NCI-H187 (cell line): ENCODE measurements at places on chromosomes 4 and X.
A peak's percentile ranks its signal among the peaks of the same experiment; 100 is the strongest.

- no peak for DNase-seq
Measured at GRCh38 chr4:16066586-16067128, 17.2 kb downstream of the PROM1 start.

DNA sequence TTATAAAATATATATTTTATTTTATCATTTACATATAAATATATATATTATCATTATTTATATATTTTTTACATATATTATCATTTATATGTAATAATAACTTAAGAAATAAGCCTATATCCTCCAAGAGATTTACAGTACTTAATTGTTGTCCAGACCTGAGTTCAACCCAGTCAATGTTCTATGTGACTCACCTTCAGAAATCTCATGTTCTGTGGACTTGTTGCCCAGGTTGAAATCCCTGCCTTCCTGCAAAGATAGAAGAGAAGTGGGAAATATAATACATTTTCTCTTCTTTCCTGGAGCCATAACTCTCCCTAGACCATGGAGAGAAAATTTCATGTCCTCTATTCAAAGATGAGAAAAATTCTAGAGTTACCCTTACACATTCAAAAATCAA lies 247.3 kb downstream of the PARM1 start:
- DNase-seq, result no peak

DNA sequence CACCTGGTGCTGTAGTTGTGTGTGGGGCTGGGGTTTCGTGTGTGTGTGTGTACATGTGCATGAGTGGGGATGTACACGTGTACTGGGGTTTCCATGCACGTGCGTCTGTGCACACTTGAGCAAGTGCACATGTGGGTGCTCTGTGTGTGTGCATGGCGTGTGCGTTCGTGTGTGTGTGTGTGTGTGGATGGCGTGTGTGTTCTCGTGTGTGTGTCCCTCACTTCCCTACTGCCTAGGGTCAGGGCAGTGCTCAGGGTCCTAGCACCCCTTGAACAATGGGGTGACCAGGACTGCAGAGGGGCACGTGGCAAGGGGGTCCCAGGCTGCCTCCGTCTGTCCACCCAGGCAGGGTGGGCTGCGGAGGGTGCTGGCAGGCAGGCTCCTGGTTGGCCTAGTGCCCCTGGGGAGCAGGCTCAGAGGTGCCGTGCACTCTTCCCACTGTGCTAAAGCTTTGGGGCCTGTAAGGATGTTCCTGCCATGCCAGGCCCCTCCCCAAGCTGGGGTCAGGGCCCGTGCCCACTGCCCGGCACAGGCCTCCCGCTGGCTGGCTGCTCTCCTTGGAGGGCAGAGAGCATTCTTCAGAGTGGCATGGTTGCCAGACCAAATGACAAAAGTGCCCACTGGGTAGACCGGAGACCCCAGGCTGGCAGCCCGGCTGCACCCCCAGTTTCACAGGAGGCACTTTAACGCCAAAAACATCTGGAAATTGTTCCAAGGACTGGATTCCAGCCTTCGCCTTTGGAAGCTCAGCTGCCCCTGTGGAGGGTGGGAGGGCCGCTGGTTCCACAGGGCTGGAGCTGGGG lies 29.1 kb downstream of the FGFRL1 start:
- no peak for DNase-seq

DNA sequence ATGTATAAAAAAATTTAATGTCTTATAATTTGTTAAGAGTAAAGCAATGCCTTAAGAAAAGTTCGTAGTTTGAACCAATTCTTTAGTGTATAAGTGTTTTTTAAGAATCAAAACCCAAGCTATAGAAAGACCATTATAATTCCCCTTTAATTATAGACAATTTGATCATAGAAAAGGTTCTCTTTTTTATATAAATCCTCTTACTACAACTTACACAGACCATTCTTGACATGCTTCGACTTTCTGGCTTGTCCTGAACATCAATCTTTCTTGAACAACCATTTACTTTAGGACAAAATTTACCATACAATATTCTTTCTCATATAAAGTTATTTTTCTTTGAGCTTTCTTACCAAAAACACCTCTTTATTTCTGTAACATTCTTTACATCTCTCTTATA lies 330.5 kb upstream of the SPANXN1 start:
- DNase-seq, result no peak

- DNase-seq, result no peak
Measured at GRCh38 chrX:46325312-46325877, 219.8 kb downstream of the ZNF674 start.

GRCh38 chrX:149962859-149963757 lies 24.8 kb upstream of the EOLA2 start:
- DNase-seq, result peak; percentile 12

DNA sequence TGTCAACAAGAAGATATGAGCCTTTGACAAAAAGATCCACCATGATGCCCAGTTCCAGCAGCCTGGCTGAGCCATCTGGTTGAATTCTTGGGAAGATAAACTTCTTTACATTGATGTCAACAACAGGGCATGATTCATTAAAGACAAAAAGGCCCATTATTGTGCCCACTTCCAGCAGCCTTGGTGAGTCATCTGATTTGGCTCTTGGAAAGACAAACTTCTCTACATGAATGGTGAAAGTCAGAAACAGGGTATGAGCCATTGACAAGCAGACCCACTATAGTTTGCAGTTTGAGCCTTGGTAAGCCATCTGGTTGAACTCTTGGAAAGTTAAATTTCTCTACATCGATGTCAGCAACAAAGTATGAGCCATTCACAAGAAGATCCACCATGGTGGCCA lies 4.1 kb upstream of the CSF2RA start:
- DNase-seq, result no peak

- DNase-seq, result no peak
Measured at GRCh38 chrX:38799995-38800580, 1.2 kb upstream of the MID1IP1 start.

DNA sequence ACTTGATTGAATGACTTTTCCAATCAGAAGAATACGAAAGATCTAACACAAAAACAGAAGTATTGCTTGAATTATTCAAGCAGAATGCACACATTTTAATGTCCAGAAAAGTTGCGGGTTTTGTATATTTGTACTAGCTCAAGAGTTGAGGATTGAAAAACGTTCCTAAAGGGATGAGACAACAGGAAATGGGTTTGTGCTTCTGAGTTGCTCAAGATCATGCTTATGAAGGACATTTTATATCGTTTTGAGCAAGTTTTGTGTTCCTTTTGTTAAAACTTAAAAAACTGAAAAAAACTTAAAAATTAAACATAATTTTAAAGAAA lies 353 bp upstream of the SMIM10 start:
- DNase-seq, result no peak

GRCh38 chrX:101485212-101485949 lies at the start of gene ARMCX4:
TSS of gene ARMCX4 (plus strand) at chrX:101485456. CDS start at chrX:101488590, 3,134 bp downstream.
- no peak for DNase-seq

- DNase-seq, result no peak
Measured at GRCh38 chr4:184318852-184319251, 101.2 kb upstream of the ENPP6 start.

DNA sequence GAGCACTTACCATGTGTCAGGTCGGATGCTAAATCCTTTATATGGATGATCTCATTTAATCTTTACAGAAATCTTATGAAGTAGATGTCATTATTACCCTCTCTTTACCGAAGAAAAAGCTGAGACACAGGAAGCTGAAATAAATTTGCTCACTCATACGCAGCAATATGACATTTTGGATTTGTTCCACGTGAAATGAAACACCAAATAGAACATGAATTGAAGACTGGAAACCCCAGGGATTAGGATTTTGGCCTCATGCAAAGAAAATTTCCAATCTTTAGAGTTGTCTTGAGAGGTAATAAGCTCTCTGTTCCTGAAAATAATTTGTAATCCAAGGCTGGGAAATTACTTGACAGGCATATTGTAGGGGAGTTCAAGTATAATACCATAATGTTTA lies 354.4 kb upstream of the CLNK start:
- DNase-seq, result no peak

DNA sequence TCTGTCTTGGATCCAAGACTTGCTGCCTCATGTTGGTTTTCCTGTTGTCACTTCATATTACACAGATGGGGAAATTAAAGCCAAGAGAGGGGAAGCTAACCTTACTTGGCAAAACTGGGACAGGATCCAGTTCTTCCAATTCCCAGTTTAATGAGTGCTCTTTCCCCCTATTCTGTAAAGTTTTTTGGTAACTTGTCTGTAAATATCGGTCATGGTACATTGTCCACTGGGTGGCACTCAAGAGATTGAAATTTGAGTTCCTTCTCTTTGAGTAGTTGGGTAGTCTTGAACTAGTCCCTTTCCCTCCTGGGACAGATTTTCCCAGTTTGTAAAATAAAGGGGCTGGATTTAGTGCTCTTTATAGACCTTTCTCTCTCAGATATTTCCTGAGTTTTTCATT lies 12.4 kb upstream of the EOLA2 start:
- no peak for DNase-seq

GRCh38 chr4:86441175-86441936 lies 81.5 kb upstream of the MAPK10 start:
- DNase-seq, result no peak

GRCh38 chr4:15149839-15150592 lies 147.7 kb downstream of the CPEB2 start:
- DNase-seq, result no peak

DNA sequence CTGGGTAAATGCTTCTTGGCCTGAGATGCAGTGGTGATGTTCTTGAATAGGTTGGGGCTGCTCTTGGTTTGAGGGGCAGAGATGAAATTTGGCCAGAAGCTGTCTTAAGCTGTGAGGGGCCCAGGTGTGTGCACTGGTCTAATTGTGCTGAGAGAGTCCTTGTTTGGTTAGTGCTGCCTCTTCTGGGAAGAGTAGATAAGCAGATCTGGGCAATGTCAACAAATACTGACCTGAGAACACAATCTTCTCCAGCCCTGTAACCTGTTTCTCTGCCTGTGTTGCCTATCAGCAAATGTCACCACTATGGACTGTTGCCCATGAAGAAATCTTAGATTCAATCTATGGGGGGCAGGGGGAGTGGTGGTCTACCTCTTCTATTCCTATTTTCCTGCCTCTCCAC lies 17.2 kb upstream of the USP27X start:
- no peak for DNase-seq

DNA sequence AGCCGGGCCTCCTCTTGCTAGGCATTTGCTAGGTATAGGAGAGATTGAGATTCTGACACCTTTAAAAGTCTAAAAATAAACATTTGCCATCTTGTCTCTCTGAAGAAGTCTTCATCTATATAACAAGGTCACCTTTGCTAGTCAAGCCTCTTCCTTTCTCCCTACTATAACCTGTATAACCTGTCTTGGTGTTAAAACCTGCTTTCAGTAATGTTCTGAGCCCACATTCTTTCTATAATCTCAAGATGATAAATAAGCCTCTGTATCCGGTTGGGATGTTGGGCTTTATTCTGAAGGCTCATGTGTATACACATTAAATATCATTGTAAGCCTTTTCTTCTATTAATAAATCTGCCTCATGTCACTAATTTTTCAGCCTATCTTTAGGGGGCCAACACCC lies 10.2 kb downstream of the ASIC5 start:
- no peak for DNase-seq

GRCh38 chr4:85446141-85446861 lies 28.6 kb upstream of the ARHGAP24 start:
- no peak for DNase-seq

DNA sequence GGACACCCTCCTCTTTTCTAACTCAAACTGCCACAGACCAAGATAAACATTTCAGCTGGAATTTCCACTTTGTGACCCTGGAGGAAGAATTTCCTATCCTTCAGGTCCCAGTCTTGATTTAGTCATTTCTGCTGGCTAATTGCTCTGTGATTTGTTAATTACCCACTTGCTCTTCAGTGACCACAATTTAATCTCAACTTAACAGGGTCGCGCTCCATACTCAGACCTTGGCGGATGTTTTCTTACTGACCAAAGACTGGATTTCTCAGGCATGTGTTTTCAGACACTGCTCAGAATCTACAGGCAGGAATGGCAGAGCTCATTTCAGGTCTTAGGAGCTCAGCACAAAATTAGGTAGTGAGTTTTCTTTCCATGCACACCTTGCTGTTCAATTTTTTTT lies 188.9 kb downstream of the ASMT start:
- DNase-seq, result no peak

DNA sequence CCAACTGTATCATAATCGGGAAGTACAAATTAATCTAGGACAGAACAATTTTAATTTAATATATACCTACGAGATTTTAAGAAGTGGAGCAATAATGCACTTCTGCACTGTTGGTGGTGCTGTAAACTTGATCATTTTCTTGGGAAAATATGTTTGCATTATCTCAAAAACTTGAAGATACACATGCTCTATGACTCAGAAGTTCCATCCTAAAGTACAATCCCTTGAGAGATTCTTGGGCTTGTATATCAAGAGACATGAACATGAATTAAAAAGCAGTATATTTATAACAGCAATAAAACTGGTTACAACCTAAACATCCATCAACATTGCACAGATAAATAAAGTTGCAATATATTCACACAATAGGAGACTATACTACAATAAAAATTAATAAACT lies 168.8 kb downstream of the CLCN4 start:
- no peak for DNase-seq

DNA sequence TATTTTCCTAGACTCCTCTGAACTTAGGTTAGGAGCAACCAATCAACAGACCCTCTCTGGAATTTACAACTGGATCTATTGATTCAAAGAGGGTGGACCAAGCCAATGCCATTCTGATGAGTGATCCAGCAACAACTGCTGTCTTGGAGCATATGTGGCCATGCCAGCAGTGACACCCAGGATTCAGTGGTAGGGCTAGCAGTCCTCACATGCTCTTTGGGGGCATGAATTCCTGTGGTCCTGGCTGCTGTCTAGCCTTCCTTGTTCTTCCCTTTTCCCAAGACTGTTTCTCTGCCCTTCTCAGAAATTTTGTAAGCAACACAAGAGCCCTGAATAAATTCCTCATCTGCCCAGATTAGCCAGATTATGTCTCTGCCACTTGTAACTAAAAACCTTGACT lies 61.5 kb upstream of the GATB start:
- DNase-seq, result no peak

GRCh38 chrX:134368126-134368525 lies 91.8 kb upstream of the HPRT1 start:
- no peak for DNase-seq

DNA sequence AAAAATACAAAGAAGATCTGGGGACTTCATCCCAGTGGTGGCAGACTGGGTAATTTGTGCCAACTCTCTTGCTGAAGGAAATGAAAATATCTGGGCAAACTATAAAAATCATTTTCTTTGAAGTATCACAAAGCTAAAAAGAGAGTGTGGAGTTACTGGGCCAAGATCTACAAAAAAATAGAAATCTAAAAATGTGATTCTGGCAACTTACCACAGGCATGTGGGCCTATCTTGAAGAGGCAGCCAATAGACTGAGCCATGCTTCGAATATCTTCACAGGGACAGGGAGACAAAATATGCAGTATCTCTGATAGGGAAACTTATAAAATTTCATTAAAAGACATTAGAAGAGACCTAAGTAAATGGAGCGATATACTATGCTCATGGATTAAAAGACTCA lies 168.8 kb downstream of the RCHY1 start:
- no peak for DNase-seq

GRCh38 chr4:98446499-98447375 lies 185.6 kb downstream of the RAP1GDS1 start:
- no peak for DNase-seq
